ENCODE measurements at places on chromosomes 3 and 15.

- no peak for DNase-seq
Observed at GRCh38 chr3:189317911-189318310, 146.1 kb downstream of the TPRG1 start.

GRCh38 chr3:81871358-81872155 lies 110.1 kb upstream of the GBE1 start:
- peak; percentile 10 for DNase-seq

GRCh38 chr3:25218362-25218761 lies 209.7 kb upstream of the RARB start:
- no peak for DNase-seq

DNA sequence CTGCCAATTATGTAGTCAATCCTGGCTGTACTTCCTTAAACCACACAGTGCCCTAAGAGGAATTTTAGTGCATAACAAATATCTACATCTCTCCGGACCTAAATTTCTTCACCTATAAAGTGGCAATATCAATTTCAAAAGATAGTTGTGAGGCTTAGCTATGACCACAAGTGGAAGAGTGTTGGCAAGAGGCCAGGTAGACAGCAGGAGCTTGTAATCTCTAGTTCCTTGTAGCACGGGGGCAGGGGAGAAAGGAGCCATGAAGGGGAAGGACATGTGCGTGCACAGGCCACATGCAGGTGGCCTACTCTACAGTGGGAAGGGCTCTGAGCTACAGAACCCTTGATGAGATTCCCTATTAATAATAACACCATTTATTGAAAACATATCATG lies 269.7 kb downstream of the ABHD5 start:
- no peak for DNase-seq

- DNase-seq = no peak
Observed at GRCh38 chr15:67193223-67193990, 61.1 kb downstream of the AAGAB start.

DNA sequence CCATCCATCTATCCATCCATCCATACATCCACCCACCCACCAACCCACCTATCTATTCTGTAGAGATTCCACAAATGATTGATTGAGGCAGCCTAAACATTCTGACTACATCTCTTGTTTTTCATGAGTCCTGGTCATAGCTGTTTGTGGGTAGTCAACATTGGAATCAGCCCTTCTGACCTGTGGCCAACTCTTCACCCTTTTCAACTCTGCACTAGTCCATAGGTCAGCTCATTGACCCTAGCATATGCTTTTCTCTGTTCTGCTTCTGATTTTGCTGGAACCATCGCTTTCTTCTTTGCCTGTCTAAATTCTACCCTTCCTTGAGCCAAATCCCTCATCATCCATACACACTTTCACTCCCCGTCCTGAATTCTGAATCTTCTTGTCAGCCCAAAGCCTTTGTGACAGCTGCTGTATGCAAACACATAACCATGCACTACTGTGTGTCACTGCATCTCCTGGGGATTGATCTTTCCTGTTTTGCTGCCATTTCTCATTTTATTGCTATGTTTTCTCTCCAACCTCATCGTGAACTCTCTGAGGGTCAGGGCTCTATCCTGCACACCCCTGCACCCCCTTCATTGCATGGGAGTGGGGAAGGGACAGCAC lies 16.8 kb upstream of the KCTD6 start:
- DNase-seq = no peak
